ENCODE measurements at places on chromosomes 12 and 14. TPM values are rescaled to one million over a fixed set of nuclear protein-coding genes. Genes with fewer than 3 reads are reported as not detected.

LHX5 gene
- 0.02 TPM for total RNA-seq

AQP5 gene
- total RNA-seq: 0.25 TPM

NKX2-1 gene
- not detected for total RNA-seq

DGKA gene
- total RNA-seq: 21.7 TPM

FGF23 gene
- total RNA-seq: not detected

ENDOU gene
- not detected for total RNA-seq

PTCSC3 gene
- total RNA-seq: not detected

LALBA gene
- not detected for total RNA-seq

- DNase-seq: no peak
Observed at GRCh38 chr14:67425608-67426007, 13.6 kb upstream of the PLEK2 start.

DNA sequence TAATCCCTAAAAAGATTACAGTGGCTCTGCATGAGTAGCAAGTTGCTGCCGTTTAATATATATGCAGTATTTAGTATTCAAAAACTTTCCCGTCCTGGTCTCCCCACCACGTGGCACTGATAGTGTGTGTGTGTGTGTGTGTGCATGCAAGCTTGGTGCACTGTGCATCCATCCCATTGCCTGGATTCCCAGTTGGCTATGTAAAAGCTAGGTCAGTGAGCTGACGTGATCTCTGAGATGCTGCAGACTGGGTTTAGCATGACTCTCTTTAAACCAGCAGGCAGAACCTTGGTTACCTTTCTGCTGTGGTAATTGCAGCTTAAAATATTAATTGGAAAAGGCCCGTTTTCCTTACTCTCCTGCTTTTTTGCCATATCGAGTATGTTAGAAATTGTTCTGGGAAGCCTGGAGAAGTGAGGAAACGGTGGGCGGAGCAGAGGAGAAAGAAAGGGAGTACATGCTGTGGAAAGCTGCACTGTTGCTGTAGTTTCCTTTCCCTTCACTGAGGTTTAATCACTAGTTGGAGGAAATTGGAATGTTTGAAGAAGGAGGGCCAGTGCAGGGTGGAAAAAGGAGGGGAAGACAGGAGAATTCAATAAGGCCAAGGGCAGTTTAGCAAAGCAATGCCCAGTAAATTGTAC, 4.0 kb upstream of the CNTN1 start:
- no peak for DNase-seq

DNA sequence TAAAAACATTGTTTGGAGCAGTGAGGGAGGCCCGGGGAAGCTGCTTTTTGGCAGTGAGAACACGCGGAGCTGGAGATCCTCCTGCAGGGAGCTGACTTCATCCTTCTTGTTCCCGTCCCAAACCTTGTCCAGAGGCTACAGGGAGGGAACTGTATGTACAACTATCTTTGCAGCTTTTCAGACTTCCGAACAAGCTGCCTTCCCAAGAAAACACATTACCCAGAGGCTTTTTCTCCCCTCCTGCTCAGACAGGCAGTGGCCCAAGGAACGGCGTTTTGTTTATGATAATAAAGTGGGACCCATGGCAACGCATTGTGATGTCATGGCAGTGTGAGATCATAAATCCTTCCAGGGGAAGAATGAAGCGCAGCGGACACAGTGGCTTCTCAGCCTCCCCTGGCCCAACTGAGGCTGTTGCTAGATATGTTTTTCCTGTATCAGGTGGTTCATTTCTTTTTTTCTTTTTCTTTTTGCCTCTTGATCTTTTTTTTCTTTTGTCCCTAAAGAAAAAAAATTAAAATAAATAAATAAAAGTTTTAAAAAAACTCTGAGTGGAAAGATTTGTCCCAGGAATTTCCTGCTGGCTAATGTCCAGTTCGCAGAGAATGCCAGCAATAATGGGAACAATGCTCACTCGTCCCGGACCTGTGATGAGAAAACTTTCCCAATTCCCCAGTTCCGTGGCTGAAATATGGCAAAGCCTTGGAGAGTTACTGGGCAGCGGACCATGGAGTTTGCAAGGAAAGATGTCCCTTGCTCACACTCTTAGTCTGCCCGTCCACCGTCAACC, 103.4 kb upstream of the MAP1LC3B2 start:
- peak; percentile 97 for DNase-seq

DNA sequence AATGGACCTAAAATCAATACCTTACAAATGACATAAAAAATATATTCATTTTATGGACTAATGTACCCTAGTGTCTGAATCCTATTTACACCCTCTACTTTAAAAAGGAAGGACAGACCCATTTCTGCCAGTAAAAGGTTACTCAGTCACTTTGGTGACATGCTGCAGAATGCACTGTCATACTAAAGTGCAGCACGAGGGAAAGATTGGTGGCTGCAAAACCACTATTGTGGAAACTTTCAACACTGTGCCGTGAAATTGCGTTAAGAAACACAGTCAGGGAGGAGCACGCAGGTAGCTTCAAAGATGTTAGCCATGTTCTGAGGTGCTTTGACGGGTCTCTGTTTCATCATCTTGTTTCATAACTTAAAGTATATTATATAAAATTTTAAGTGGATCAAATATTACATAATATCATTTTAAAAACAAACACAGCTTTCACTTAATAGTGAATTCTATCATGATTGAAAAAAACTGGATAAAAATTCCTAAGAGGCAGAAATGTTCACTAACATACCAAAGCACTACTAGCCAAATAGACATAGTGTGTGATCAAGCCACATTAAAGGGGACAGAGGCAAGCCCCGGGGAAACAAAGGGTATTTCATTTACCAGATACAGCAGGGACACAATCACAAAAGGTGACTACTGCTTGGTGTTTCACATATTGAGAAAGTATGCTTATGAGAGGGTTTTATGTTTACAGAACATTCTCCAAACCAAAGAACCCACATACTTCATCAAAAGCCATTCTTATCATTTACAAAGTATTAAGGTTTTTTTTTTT, 330.8 kb upstream of the SOX5 start:
- DNase-seq: no peak

DNA sequence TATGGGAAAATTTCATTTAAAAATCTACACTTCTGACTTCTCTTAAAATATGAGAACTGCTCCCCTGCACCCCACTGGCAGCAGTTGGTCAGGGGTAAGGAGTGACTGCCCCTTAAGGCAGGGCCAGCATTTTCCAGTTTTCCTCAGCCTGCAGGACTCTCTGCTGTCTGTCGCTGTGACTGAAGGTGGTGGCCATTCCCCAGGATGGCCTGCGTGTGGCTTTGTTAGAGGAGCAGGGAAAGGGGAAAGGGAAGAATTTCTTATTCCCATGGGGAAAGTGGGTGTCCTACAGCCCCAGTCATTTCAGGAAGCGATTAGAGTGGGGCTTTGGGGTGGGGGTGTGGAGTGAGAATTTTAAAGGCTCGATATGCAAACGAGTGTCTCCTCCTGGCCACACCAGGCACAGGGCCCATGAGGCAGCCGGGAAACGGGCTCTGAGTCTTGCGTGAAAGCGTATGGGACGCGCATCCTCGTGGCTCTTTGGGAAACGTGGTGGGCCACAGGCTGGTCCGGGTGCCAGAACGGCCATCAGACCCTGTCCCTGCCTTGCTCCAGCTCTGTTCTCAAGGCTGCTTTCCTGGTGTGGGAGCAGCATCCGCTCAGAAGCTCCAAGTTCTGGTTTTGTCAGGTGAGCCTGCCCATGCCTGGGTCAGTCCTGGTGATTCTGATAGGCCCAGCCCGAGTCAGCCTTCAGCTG, 23.5 kb downstream of the ADGRD1 start:
- no peak for DNase-seq

DNA sequence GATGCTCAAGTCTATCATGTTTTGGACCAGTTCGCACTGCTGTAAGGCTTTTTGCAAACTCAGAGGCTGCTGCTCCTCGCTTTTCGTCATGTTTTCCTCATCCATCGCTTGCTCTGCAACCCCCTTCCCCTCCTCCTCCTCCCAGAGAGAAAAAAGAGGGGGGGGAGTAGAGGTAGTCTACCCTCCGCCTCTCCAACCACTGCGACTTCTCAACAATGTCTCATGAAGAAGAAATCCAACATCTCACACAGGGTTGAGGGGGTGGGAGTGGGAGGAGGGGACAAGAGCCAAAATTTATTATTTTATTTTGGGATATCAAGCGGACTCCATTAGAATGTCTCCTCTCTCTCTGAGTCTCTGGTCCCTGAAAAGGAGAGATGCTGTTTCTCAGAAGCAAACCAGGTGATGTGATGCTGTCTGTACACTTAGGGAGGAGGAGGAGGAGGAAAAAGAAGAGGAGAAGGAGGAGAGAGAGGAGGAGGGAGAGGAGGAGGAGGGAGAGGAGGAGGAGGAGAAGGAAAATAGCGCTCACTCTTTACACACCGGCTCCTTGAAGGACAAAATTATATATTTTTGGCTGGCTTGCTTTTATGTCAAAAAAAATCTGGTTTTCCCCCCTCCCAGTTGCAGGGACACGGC, 520 bp downstream of the KSR2 start:
- DNase-seq: no peak

GRCh38 chr12:105342464-105342863, 12.0 kb downstream of the C12orf75 start:
- DNase-seq: no peak

- DNase-seq: no peak
Observed at GRCh38 chr14:75497191-75497590, 25.1 kb upstream of the BATF start.

DNA sequence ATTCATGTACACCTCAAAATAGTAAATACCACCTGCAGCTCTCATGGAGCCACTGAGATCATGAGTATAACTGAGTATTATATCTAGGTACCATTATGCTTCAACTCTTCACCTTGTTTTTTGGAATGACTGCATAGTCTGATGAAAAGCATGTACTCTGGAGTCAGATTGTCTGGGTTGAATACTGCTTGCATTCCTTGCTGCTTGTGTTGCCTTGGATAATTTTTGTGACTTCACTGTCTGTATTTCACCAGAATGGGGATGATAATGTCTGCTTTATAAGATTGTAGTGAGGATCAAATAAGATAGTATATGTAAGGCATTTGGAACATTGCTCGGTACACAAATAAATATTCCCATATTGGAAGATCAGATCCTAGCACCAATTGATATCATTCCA, 54.2 kb downstream of the SUSD6 start:
- DNase-seq: no peak

DNA sequence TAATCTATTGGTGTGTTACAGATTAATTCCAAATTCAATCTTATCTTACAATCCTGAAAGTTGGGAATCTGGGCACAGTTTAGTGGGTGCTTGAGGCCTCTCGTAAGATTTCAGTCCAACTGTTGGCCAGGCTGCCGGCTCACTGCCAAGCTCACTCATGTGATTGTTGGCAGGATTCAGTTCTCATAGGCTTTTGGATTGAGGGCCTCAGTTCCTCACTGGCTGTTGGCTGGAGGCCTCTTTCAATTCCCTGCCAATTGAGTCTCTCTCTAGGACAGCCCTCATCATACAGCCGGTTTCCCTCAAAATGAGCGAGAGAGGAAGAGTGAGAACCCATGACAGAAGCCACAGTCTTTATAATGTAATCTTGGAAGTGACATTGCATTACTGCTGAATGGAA, 123.5 kb upstream of the FBXO33 start:
- DNase-seq: no peak

DNA sequence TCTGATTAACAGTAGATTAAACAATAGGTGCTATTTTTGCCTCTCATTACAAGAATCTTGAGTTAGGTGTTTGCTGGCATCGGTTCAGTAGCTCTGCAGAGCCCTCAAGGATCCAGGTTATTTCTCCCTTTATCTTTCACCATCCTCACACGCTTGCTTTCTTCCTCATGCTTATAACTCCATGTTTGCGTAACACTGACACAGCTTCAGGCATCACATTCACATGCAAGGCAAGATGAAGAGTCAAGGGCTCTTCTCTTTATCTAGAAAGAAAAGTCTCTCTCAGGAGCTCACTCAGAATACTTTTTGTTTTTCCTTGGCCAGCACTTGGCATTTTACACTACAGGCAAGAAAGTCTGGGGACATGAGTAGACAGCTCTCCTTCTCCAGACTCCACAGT, 24.2 kb upstream of the PTHLH start:
- no peak for DNase-seq

DNA sequence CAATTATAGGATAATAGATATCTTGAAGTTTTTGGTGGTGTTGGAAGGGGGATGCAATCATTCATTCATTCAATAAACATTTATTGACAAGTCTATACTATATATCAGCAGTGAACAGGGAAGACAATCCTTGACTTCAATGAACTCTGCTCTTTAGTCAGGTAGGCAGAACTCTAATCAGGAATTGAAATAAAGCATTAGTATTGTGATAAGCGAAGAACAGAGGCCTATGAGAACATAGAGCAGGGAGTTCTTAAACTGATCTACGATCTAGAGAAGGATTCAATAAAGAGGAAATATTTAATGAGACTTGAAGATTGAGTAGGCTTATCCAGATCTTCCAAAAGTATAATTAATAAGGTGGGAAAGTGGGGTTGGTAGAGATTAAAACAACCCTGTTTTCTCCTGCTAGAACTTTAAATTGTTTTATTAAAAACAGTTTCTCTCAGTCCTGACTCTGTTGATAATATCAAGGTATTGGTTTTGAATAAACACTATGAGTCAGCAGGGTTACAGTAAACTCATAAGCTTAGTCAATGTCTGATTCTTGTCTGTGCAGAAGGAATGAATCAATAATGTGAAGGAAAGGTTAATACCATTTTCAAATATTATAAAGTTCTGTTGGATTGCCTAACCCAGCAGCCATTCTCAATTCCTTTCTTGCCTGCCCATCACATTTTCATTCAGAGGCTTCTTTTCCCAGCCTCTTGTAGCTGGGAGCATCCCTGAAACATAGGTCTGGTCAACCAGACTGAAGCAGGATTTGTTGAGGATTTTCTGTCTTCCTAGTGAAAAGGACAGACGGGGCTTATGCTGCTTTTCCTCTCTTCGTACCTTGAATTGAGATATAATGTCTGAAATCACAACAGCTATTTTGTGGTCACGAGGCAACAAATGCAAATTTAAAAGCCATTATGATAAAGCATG, 38.9 kb upstream of the KTN1 start:
- DNase-seq: peak; percentile 20

- no peak for DNase-seq
Observed at GRCh38 chr12:32402946-32403345, 3.6 kb downstream of the FGD4 start.
